Stimulated activated CD8-positive, alpha-beta memory T cell treated with anti-CD3 and anti-CD28 coated beads, Interleukin-7, amount 100 ng/mL, for 48 hours (primary cell): ENCODE measurements at places on chromosomes 11 and 22.
A peak's percentile ranks its signal among the peaks of the same experiment; 100 is the strongest.

DNA sequence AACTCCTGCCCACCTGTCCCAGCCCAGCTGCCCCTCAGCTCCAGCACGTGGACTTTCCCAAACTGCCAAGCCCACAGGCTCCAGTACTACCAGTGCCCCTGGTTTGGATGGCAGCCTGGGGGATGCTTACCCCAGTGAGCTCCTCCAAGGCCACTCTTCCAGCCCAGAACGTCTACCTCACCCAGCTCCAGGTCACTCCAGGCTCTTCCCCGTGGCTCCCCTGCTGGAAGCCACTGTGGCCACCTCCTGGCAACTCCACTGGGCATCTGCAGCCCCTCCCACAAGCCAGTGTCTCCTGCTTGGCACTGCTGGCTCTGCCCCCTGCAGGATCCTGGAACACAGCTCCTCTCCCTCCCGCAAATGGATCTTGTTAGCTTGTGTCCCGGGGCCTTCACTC, 29.3 kb downstream of the LMO1 start:
- no peak for DNase-seq

DNA sequence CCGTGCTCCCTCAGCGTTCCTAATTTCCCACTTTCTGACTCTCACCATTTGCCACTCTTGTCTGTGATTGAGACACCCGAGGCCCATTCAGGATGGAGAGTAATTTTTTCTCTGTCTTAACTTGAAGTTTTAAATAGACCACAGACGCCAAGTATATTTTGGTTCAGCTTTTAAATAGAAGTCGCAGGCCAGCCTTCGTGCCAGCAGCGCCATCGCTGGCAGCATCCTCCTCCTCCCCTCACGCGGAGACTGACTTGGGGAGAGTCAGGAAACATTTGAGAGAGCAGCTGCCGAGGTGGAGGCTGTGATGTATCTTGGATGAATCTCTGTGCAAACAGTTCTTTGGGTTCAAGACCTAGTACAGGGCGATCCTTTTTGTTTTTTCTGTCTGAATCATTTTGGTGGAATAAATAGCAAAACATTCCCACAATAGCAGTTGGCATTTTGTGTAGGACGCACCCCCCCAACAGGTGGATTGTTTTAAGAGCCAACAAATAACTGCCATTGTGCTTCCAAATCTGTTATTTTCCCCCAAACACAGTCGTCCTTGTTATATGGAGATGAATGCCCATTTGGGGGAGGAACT, 889 bp upstream of the DMC1 start:
- peak; percentile 13 for DNase-seq

- peak; percentile 20 for DNase-seq
Measured at GRCh38 chr22:22884010-22884887, 3.4 kb upstream of the IGLL5 start.

- no peak for DNase-seq
Measured at GRCh38 chr11:130197386-130198035, 37.9 kb downstream of the ST14 start.

DNA sequence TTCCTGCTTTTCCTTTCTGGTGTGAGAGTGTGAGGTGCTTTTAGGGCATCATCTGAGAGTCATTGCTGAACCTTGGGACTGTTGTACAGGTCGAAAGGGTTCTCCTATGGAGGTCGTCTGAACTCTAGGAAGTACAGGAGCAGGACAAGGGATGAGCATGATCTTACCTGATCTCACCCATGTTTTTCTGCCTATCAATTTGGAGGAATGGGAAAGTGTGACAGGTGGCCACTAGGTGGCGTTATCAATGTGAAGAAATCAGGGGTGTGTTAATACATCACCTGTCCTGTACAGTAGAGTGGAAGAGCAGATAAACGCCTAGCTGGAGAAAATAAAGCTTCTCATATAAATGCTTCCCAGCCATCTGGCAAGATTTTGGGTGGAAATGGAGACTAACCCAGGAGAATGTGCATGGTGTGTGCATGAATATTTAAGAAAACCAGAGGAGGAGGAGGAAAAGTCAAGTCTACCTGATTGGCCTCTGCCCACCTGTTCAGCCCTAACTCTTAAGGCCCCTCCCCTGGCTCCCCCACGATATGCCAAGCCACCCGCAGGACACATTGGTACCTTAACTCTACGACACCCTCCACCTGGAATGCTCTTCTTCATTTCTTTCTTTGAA, 72.0 kb upstream of the NARS2 start:
- peak; percentile 25 for DNase-seq

GRCh38 chr11:72741849-72742512, 10.2 kb downstream of the ARAP1 start:
- DNase-seq = no peak

DNA sequence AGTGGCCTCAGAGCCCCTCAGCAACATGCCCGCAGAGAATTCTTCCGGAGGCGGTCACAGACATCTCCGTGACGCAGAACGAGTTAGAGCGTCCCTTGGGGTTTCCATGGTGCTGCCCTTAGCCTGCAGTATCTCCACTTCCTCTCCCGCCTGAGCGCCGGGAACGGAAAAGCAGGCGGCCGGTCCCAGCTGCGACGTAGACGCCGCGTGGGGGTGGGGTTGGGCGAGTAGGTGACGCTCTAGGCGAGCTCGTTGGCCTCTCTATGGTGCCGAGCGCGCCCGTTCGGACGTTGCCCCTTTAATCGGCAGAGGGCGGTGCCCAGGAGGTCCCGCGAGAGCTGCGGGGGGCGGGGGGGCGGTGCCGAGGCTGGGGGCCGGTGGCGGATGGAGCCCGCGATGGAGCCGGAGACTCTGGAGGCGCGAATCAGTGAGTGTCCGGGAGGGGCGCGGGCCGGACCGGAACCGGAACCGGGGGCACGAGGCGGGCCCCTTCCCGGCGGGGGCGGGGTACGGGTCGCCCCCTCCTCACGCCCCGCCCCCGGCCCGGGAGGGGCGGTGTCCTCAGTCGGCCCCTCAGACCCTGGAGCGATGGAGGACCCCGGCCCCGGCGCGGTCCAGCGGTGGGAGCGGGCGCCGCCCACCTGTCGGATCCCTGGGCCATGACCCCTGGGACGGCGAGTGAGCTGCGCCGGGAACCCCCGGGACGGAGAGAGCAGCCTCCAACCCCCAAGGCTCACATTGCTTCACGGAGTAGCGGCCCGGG, at the start of gene GGA1:
TSS of gene GGA1 (plus strand) at position 358 of the 763 bp plus-strand sequence. CDS start at position 385, 27 bp downstream.
- DNase-seq = peak; percentile 95
